Calu3 (cell line): ENCODE measurements at places on chromosomes 5 and 9. TPM values are rescaled to one million over a fixed set of nuclear protein-coding genes. Genes with fewer than 3 reads are reported as not detected.

DNA sequence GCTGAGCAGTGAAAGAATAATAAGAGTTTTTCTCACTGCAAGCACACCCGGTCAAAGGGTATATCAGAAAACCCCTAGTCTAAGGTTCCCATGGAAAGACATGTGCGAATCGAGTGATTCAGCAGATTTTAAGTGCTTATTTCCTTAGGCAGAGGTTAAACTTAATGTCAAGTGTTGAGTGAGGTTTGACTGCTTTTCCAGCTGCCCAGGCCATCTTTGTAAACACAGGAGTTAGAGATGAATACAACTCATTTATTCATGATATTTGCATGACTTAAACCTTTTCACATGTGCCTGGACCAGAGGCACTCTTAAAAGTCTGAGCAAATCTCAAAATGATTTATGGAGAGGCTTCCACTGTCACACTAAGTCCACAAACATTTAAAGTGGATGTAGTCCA lies 137.8 kb upstream of the RGMB start:
- no peaks in the 10 kb centered on the region for H3K27me3 ChIP-seq
- no peak for DNase-seq

DNA sequence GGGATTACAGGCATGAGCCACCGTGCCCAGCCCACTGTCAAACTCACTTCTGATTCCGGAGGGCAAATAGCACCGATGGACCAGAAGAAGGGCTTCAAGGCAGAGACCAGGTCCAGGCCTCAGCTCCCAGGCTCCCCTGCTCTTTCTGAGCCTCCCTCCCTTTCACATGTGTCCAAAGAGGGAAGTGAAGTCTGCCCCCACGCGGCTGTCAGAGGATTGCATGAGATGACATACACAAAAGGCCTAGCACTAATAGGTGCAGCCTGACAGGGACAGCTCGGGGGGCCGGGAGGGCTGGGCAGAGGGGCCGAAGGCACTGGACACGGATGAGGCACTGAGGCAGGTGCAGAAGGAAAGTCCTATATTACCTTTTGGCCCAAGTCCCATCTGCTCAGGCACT lies 16.1 kb downstream of the FBP1 start:
- no peak overlapping the region for H3K4me3 ChIP-seq
- no peaks in the 10 kb centered on the region for H3K27me3 ChIP-seq
- no peaks in the 10 kb centered on the region for H3K36me3 ChIP-seq

DNA sequence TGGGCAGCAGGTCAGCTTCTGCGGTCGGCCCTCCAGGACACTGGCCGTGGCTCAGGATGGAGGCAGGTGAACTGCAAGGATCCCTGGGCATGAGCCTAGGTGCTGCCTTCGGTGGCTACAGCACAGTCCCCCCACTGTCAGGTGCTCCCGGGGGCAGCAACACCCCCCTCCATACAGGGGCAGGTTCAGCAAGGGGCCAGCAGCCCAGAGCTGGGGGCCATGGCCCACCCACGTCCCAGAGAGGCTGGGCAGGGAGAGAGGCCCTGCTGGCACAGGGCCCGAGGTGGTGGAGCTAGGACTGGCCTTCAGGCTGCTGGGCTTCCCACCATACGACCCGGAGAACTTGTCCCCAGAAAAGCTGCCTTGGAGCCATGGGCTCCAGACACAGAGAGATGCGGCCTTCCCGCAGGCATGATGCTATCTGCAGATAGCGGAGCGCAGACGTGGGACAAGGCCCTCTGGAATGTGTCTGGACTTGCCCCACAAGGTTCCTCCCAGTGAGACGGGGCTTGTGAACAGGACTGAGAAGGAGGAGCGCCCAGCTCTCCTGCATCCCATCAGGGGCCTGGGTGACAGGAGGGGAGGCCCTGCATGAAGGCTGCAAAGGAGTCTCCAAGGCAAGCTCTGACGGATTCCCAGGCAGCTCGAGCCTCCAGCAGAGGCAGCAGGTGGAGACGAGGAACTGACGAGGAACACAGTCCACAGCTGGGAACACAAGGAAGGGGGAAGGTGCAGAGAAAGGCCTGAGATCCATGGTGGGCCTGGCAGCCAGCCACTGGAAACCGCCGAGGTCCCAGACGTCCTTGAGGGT lies 111.1 kb downstream of the VAV2 start:
- no peaks in the 10 kb centered on the region for H3K36me3 ChIP-seq
- H3K4me3 ChIP-seq: no peak overlapping the region
- no peaks in the 10 kb centered on the region for H3K27me3 ChIP-seq

GRCh38 chr5:112848116-112848811 lies 12.8 kb upstream of the SRP19 start:
- DNase-seq: peak; percentile 21
- no peak overlapping the region for H3K4me3 ChIP-seq
- no peaks in the 10 kb centered on the region for H3K27me3 ChIP-seq
- H3K36me3 ChIP-seq: no peaks in the 10 kb centered on the region

DNA sequence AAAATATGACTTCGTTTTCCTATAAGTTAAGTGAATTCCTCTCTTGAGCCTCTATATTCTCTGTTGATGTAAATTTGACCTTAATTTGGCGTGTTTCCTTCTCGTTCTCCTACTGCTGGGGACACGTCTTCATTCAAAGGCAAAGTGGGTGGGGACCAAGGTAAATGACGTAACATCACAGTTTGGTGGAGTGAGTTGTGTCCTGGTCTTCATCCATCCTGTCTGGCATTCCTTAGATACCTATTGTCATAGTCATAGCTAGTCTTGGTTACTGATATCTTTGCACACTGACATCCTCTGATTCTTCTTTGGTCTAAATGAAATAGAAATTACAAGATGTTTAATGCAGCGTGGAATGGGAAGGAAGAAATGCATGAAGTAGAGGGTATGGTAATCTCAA lies 108.5 kb downstream of the NNT start:
- H3K27ac ChIP-seq: no peak overlapping the region
- no peaks in the 10 kb centered on the region for H3K4me1 ChIP-seq
- no peak overlapping the region for H3K4me3 ChIP-seq
- DNase-seq: no peak
- H3K36me3 ChIP-seq: no peaks in the 10 kb centered on the region

NKD2 gene
- 0.47 and 0.93 TPM in 2 replicates for total RNA-seq

ST6GALNAC4 gene
- 11.8 and 12.8 TPM in 2 replicates for total RNA-seq

SLC31A2 gene
- total RNA-seq: 0.76 and 1.8 TPM in 2 replicates
